ENCODE measurements at places on chromosomes 16 and 17. TPM values are rescaled to one million over a fixed set of nuclear protein-coding genes. Genes with fewer than 3 reads are reported as not detected.

GRCh38 chr16:87274794-87275193 is 42.4 kb downstream of the C16orf95 start:
- no peak for DNase-seq

- no peak for DNase-seq
Observed at GRCh38 chr17:39012725-39013124, 45.5 kb upstream of the FBXO47 start.

DNA sequence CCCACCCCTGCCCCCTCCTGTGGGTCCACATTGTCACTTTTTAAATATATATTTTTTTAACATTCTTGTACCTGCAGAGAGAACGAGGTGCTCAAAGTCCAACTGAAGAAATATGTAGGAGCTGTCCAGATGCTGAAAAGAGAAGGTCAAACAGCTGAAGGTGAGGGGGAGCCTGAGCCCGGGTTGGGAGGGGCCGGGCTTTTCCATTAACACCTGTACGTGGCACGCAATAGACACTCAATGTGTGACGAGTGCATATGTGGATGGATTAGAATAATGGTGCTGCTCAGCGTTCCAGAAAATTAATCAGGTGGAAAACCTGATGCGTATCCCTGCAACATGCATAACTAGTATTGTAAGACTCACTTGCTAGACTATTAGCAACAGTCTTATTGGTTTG is 223.0 kb downstream of the SNX29 start:
- no peak for DNase-seq

The LITAFD gene
- not detected for total RNA-seq

The KIAA0753 gene
- 34.1 TPM for total RNA-seq

The MYH3 gene
- total RNA-seq: 0.07 TPM

The ZFPM1 gene
- 20.0 TPM for total RNA-seq

GRCh38 chr17:10211666-10212065 is 13.3 kb upstream of the GAS7 start:
- DNase-seq: no peak
